Muscle of back (tissue), 13 donors: ENCODE measurements at places on chromosomes 6 and 20. TPM values are rescaled to one million over a fixed set of nuclear protein-coding genes. Genes with fewer than 3 reads are reported as not detected.

LY6G6D gene
- polyA plus RNA-seq = 0.43 TPM

RFX6 gene
- 0.04 TPM for polyA plus RNA-seq

GTF2H4 gene
- 29.7 TPM for polyA plus RNA-seq

MCM8 gene
- 10.6 TPM for polyA plus RNA-seq

ADGRF5 gene
- 17.2 TPM for polyA plus RNA-seq

FAM83C gene
- not detected for polyA plus RNA-seq

FOXA2 gene
- polyA plus RNA-seq = not detected
